ENCODE measurements at places on chromosomes 3 and 15.

GRCh38 chr15:29698030-29698701 is 124.1 kb downstream of the TJP1 start:
- DNase-seq, result no peak

DNA sequence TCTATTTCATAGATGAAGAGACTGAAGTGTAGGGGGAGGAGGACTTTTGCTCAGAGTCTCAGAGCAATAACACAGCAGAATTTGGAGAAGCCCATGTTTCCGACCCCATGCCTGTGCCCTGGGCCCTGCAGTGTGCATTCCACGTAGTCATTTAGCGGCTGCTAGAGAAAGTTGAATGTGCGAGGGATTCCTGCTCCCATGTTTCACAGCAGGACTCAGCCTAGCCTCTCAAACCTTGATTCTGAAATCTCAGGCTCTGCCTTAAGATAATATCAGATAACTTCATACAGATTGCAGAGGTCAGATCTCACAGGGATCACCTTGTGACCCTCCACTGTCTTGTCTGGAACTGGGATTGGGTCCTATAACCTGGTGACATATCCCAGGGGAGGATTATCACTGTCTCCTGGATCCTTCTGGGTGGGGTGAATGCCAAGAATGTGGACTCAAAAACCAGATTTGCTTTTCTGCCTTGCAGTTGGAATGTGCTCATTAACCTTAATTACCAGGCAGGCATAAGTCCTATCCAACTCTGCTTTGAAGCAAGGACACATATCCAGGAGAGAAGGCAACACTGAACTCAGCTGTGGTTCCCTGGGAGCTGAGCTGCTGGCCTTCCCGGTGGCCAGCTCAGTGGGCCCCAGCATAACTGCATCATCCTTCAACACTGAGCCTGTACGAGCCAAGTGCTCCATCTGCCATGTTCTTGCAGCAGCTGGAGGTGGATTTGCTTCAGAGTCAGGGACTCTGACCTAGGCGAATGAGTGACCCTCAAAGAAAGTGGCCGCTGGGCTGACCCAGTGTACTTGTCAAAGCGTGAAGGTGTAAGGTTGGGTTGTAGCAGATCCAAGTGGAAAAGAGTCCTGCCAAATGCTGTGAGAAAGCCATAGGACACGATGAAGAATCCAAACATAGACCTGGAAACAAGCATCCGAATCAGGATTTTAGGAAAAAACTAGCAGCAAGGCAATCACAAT is 43.0 kb downstream of the CTXND1 start:
- DNase-seq, result no peak

DNA sequence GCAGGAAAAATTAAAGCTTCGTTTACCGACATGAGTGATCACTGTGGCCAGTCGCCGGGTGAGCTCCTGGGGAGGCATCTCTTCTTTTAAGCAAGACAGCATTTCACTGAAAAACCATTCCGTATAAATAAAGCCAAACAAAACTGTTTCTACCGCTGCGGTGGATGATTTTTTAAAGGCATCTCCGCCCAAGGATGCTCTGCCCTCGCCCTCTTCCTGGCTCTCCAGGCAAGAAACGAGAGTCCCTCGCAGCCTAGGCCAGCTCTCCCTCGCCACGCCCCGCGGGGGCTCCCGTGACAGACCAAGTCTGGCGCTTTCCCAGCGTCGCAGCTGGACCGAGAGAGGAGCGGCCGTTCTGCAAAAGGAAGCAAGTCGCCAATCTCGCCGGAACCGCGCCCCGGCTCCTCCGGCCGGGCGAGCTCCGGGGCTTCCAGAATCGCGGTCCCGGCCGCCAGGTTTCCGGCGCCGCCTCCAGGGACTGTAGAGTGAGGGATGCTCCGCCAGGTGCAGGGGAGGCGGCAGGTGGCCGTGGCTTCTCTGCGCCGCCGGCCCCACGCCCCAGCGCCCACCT is 458 bp downstream of the MCF2L2 start:
- DNase-seq, result no peak

DNA sequence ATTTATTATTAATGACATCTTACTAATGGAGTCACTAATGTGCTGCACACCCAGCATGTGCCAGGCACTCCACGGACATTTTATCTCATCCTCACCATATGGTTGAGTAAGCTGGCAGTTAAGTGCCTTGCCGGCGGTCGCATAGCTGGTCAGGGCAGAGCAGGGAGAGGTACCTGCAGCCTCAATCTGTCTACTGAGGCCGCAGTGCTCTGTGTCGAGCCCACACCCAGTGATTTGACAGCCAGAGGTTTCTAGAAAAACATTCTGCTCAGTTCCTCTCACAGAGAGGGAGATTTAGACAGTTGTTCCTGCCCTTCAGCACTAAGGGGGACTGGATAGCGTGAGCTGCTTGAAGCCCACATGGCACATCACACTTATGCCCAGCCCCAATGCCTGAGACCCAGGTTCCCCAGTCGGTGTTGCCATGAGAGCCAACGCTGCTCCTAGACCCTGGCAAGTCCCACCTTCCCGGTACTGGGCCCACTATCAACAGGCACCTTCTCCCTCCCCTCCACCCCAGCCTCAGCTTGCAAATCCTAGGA is 2.6 kb downstream of the LIPC start:
- DNase-seq, result no peak

DNA sequence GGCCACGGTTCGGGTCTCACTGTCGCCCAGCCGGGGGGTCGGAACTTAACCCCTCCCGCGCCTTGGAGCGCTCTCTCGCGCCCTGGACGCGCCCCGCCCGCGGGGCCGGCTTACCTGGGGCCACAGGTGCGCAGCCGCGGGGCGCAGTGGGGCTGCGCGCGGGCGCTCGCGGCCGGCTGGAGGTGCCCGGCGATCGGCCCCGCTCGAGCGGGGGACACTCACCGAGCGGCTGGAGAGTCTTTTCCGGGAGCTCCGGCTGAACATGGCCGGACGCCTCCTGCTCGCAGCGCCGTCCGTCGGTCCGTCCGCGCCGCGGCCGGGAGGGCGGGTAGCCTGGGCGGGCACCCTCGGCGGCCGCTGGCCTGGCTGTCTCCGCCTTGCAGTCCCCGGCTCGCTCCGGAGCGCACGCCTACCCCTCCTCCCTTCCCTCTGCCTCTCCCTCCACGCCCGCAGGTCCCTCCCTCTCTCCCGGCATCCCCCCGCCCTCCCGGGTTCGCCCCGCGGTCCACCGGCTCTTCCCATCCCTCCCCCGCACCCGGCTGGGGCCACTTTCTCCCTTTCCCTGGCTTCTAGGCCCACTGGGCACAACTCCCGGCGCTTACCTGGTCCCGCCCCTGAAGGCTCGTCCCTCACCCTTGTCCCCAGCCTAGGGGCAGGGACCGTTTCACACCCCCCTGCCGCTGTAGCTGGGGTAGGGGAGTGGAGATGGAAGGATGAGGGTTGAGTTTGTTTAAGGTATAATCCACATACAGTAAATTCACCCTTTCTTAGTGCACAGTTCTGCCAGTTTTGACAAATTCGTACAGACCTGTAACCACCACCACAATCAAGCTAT is 220.1 kb upstream of the PRICKLE2 start:
- no peak for DNase-seq

DNA sequence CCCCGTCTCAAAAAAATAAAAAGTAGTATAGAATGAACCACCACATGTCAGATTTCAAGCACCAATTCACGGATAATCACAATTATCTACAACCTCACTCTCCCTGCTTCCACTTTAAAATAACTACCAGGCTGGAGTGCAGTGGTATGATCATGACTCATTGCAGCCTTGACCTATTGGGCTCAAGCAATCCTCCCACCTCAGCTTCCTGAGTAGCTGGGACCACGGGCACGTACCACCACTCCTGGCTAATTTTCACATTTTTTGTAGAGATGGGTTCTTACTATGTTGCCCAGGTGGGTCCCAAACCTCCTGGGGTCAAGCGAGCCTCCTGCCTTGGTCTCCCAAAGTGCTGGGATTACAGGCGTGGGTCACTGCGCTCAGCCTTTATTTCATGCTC is 38.1 kb upstream of the LDHAL6B start:
- DNase-seq, result no peak

Data from CD4-positive, alpha-beta T cell treated with Interleukin-6 at 100 ng/mL for 8 hours (primary cell).